ENCODE measurements at places on chromosomes 3 and 15.
A peak's percentile ranks its signal among the peaks of the same experiment; 100 is the strongest.

DNA sequence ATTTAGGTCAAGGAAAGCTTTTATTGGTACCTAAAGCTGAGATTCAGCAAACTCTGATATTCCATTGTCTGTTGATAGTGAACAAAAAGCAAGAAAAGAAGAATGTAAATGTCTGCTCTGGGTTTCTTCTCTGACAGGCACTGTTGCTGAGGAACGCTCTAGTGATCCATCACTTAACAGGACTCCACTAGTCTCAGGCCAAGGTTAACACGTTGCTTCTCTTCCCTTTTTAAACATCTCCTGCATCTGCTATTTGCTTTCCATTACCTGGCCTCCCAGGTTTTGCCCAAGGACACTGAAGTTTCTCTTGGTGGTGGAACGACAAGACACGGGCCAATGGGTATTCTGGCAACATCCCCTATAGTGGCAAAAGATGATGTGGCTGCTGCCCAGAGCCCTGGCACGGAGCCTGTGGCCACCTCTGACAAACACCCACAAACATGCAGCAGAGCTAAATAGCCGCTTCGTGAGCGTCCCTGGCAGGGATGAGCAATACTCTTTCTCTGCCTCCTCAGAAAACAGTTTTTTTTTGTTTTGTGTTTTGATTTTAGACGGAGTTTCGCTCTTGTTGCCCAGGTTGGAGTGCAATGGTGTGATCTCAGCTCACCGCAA is 97.8 kb upstream of the AKAP13 start:
- no peak for DNase-seq

- peak; percentile 64 for DNase-seq
Measured at GRCh38 chr3:8658306-8659212, 14.0 kb upstream of the SSUH2 start.

DNA sequence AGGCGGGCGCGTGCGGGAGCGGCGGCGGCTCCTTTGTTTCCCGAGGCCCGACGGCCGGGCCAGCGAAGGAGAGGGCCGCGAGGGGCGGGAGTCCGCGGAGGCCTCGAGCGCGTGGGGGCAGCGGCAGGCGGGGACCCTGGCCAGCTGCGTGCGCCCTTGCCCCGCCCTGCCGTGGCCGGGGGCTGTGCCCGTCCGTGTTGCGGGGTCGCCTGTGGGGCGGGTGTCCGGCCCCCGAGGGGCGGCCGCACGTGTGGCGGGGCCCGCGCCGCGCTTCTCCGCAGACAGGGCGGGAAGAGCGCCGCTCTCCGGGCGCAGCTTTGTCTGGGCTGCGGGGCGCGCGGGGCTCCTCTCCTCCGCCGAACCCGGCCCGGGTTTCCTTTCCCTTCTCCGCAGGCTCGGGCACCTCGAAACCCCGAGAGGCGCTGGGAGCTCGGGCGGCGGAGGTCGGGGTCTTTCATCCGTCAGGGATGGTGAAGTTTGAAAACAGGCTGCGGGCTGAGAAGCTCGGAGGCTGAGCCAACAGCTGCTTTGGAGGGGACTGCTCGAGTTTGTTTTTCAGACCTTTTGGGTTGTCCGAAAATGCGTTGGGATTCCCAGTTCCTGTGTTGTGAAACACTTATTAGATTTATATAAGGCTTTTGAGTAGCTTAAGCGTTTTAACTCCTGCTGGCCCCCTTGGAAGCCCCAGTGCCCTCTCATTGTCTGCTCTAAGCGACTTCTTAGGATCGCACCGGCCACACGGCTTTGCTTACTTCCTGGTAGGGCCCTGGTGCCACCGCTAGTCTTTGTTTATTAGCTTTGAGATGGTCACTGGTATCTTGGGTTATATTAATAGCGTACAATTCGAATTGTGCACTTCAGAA is 817 bp downstream of the USP3 start:
- peak; percentile 62 for DNase-seq

DNA sequence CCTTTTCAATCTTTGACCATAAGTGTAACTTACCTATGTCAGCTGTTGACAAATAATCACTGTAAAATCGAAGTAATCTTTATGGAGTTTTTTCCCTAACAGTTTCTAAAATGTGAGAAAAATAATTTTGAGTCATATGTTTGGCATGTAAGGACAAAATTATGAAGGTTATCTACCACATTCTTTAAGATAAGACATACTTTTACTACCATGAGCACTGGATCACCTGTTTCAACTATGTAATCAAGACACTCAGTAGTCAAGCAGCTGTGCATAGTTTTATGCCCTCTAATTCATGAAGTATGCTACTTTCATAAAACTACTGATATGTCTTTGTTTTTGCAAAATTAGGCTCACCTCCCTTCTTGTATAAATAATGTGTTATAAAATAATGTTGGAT is 12.1 kb downstream of the FGF7 start:
- DNase-seq: no peak

DNA sequence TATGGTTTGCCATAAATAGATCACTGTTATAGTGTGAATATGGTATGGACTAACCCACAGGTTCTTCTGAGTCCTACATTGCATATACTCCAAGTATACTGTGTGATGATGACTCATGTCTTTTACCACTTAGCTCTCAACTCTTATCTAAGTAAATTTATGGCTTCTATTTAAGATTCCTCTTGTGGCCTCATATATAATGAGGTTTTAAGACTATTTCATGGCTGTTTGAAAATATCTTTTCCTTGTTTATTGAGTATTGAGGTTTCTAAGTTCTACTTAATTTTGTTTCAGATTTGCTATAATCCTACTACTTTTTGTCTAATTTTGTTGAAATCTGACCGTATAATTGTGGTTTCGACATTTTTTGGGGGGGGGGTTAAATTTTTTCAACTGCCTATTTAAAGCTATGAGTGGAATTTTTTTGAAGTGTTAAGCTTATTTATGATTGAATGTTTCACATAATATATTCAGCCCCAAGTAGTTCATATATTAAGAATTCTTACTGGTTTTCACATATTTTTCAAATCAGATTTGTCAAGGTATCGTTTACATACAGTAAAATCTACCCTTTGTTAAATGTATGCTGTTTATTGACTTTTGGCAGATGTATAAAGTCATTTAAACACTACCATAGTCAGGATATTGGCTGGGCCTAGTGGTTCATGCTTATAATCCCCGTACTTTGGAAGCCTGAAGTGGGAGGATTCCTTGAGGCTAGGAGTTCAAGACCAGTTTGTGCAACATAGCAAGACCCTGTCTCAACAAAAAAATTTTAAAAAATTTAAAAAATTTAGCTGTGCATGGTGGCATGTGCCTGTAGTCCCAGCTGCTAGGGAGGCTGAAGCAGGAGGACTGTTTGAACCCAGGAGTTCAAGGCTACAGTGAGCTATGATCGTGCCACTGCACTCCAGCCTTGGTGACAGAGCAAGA is 11.7 kb downstream of the SLC25A36 start:
- no peak for DNase-seq

- no peak for DNase-seq
Measured at GRCh38 chr3:58962816-58963215, 87.0 kb downstream of the CFAP20DC start.

DNA sequence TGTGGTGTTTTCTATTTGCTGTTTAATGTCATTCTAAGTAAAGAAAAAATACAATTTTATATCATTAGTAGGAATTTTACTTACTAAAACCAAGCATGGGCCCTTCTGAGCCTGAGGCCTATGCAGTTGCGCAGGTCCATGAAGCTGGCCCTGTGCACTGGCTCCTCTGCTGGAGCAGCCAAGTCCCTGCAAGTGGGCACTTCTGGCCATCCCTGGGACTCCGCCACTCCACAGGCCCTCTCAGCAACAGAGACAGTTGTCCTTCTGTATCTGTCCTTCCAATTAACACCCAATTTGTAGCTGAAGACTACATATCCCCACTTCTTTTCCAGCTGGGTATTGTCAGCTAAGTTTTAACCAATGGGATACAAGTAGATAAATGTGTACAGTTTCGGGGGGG is 49.9 kb upstream of the RYK start:
- DNase-seq: no peak

DNA sequence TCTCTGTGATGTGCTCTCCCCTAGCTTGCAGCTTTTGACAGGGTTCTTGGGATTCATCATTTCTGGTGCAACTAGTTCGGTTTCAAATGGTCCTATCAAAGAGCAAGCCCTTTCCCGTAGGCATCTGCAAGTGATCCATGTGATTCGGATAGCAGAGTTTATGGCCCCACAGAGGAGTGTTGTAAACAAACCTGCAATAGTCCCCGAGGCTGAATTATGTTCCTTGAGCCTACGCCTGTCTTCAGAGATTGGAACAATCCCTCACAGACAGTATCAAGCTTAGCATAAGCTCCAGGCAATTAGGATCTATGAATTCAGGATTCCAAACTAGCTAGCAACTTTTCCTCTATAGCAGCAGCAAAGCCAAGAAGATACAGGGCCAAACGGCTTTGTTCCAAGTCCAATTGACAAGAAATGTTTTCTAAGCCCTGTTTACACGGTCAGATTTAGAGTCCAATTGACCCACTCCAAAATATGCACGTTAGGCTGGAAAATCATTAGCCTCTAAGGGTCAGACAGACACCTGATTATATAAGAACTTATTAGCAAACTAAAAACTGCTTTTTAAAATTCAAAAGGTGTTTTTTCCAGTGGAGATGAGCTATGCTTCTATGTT is 24.8 kb downstream of the LNP1 start:
- no peak for DNase-seq

DNA sequence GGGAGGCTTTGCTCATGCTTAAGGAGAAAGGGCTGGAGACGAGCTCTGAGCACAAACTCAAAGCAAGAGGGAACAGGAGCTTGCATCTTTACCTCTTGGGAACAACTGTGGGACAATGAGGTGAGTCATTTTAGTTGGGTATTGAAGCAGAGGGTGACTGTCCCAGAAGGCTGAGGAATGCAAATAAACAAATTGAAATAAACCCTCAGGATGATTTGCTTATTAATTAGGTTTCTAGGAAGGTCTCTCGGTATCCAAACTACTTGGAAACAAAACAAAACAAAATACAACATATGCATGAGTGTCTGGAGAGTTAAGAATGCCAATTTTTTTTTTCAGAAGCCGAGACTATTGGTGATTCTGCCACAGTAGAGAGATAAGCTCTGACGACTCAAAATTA is 38.4 kb upstream of the CACNA2D3 start:
- no peak for DNase-seq

DNA sequence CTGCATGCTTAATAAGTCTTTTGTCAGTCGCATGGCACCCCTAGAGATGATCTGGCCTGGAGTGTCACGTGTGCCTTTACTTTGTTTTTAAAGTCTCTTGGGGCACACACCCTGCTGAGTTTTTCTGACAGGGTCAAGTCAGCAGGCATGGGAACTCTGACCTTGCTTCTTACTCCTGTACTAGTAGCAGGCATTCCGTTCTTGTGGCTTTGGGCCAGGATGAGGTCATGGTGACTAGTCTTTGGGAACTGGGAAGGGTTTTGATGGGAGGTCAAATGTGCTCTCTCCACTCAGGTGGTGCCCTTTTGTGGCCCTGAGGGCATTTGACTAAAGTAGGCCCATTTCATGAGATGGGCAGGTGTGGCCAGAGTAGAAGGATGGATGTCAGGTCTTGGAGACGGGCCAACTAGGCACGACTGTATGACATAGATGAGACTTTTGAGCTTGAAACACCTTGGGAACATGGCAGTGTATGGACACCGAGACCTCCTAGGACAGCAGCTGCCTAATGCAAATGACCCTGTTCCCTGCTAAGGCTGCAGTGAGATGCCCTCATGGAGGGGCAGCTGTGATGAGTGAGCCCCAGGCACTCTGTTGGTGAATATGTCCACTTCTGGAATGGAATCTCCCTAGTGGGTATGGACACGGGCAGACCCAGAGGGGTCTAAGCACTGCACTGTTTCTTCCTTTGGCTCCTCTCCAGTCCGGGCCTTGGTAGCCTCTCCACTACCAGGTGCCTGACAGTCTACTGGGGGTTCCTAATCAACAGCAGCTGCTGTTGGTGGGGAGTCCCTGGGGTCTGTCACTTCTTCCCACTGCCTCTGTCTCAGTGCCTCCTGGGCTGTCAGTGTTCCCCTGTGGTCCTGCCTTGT is 16.4 kb downstream of the SRPRB start:
- no peak for DNase-seq

DNA sequence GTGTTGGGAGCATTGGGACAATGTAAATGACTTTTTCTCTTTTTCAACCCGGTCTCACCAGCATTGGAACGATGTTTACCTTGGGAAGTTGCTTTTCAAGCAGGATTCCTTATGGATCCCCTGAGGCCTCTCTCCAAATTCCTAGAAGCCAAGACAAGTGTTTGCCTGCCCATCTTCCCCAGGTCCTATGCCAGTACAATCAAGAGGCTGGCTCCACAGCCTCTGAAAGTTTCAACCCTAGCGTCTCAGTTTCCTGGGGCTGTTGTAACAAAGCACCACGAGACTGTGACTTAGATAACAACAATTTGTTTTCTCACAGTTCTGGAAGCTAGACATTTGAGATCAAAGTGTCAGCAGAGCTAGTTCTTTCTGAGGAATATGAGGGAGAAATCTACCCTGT is 347.2 kb upstream of the UMPS start:
- DNase-seq: no peak

- DNase-seq: peak; percentile 61
Measured at GRCh38 chr3:69085833-69086722, 1.3 kb downstream of the ARL6IP5 start.

- no peak for DNase-seq
Measured at GRCh38 chr15:50425219-50425618, 1.0 kb downstream of the USP8 start.

DNA sequence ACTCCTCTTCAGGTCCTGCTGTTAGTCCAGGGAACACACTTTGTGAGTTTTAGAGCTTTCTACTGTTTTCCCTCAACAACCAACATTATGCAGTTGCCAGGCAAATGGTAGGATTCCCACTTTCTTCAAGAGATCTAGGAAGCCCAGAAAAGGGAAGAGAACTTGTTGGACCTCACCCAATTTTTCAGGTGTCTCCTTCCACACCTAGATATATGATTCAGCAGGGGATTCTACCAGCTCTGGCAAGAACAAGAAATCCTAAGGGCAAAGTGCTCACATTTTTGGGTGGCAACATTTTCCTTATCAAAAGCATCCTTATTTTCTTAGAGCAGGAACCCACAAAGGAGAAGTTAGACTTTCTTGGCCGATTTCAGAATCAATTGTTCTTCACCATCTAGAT is 57.4 kb downstream of the PRICKLE2 start:
- DNase-seq: no peak

DNA sequence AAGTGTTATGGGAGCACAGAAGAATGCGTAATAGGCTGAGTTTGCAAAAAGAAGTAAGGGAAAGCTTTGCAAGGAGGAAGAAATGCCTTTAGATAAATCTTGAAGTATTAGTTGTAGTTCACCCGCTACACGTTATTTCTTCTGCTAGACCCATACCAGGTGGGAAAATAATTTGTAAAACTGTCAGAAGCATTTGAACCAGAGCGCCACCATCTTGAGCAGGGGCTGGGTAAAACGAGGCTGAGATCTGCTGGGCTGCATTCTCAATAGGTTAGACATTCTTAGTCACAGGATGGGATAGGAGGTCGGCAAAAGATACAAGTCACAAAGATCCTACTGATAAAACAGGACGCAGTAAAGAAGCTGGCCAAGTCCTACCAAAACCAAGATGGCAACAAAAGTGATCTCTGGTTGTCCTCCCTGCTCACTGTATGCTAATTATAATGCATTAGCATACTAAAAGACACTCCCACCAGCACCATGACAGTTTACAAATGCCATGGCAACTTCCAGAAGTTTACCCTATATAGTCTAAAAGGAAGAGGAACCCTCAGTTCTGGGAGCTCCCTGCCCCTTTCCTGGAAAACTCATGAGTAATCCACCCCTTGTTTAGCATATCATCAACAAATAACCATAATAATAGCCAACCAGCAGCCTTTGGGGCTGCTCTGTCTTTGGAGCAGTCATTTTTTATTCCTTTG is 50.0 kb upstream of the ZNF280D start:
- DNase-seq: no peak
